Uterus (tissue), 4 donors: ENCODE measurements at places on chromosomes 2 and 18. TPM values are rescaled to one million over a fixed set of nuclear protein-coding genes. Genes with fewer than 3 reads are reported as not detected.
A peak's percentile ranks its signal among the peaks of the same experiment; 100 is the strongest.

EFHD1 gene
- total RNA-seq: 8.5 TPM

- no peak for DNase-seq
These were observed 95.3 kb upstream of the RNF152 start for GRCh38 chr18:61988100-61988499.

DNA sequence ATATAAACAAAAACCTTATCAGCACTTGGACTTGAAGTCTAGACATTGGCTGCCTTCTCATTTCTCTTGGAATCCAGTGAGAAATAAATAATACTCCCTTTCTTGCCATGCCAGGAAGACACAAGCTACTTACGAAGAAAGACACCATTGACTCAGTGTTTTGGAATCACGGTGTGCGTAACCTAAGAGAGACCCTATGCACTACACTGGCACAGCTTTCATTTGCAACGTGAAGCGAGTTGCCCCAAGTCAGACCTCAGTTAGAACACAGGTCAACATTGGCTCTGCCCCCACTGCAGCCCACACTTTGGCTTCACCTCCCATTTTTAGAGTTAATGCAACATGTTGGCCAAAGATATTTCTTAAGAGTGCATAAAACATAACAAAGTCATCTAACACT is 54.2 kb downstream of the PIEZO2 start:
- no peak for DNase-seq

- peak; percentile 67 for DNase-seq
These were observed at the start of gene SP5 for GRCh38 chr2:170715062-170715931. SP5 (plus strand) TSS chr2:170715337; CDS start chr2:170715513, 176 bp downstream.

PSMD14 gene
- 69.2 TPM for total RNA-seq

GRCh38 chr2:120820953-120821279 is 85.2 kb downstream of the GLI2 start:
- DNase-seq: peak; percentile 29

GRCh38 chr2:169741-170140 is 94.1 kb downstream of the SH3YL1 start:
- no peak for DNase-seq

DES gene
- total RNA-seq: 3,551 TPM

DNA sequence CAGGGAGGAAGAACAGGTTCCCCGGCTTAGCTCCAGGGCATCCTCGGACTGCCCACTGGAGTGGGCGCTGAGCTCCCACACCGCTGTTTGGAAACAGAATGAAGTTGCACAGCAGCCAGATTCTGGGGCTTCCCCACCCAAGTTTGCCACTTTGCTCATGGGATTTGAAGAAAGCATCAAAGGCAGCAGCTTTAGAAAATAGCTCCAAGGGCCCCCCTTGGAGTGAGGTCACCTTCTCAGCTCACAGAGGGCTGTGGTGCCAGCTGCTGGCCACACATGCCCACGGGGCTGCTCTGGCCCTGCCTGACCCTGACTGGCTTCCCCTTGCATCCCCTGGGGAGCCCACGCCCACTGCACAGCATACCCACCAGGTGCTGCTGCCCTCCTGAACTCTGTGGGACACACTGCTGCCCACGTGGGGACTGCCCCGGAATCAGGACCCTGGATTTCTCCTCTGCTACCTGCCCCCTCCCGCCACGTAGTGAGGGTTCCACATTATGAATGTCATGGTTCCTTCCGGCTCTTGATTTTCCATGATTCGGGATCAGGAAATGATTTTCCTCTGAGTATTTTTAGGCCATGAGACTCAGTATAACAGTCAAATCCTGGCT is 70.3 kb downstream of the TGOLN2 start:
- no peak for DNase-seq

DNA sequence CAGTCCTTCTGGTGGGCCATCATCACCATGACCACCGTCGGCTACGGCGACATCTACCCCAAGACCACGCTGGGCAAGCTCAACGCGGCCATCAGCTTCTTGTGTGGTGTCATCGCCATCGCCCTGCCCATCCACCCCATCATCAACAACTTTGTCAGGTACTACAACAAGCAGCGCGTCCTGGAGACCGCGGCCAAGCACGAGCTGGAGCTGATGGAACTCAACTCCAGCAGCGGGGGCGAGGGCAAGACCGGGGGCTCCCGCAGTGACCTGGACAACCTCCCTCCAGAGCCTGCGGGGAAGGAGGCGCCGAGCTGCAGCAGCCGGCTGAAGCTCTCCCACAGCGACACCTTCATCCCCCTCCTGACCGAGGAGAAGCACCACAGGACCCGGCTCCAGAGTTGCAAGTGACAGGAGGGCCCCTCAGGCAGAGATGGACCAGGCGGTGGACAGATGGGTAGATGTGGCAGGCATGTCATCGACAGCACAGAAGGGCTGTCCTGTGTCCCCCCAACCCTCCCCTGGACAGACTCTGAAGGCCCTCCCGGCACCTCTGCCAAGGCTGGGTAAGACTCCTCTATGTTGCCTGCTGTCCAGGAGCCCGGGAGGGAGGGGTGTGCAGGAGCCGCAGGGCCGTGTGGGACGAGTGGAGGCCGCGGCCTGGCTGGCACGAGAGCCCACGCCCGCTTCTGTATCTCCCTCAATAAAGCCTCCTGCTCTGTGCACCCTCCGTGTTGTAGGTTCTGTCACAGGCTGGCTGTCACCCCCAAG is 2.0 kb downstream of the KCNF1 start:
- no peak for DNase-seq

GRCh38 chr2:179107737-179108136 is 57.8 kb upstream of the CCDC141 start:
- DNase-seq: no peak

ACMSD gene
- not detected for total RNA-seq

DNA sequence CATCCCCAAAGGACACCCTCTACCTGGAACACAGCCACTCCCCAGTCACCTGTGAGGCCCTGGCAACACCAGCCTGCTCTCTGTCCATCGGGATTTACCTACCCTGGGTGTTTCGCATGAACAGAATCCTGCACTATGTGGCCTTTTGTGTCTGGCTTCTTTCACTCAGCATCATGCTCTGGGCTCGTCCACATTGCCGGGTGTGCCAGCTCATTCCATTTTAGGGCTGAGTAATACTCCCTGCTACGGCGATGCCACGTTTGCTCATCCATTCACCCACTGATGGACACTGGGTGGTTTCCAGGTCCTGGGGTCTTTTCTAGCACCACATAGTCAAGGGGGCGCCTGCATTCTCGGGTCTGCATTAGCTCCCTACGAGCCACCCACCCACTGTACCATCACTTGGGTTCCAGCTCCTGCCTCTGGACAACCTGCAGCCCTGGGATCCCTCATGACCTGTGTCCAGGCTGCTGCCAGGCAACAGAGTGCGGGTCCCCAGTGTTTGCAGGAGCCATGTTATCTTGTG is 22.0 kb downstream of the KCNF1 start:
- DNase-seq: no peak

MROH2A gene
- not detected for total RNA-seq

DNA sequence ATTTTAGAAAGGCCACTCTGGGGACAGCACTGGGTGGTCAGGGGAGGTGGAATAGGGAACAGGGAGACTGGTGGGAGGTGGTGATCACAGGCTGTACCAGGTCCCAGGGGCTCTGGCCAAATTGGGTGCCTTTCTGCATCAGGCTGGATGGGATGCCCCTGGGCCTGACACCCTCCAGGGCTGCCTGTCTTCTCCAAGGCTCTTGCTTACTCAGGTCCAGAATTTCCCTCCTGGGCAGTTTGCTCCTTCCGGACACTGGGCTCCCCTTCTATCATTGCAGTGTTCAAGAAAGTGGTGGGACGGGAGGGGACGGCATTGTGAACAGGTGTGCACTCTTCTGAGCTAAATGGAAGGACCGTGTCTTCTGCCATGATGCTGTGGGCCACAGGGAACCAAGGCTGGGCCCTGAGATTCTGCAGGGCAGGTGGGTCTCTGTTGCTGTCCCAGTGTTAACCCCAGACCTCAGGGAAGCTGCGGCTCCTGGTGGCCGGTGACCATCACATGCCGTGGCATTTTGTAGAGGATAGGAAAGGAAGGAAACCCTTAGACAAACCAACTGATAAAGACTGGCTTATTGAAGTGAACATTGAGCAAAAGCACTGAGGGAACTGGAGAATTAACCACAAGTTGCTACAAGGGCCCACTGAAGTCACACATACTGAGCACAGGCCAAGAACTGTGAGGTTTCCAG is 93.7 kb upstream of the HS6ST1 start:
- DNase-seq: peak; percentile 8

DNA sequence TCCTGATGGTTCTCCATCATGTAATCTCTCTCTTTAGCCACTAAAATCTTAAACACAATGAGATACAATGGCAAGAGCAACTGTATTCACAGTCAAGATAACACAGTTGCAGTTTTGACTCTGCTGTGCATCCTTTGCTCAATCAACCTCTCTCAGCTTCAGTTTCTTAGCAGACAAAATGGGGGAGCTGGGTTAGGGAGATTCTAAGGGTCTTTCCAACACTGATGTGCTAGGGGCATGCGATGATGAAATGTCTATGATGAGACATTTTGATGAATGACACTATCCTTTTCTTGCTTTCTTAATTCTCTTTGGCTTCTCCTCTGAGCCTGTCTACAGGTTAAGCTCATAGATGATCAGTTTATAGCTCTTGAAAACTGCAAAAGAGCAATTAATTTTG is 1.1 kb downstream of the SERPINB10 start:
- DNase-seq: no peak

DNA sequence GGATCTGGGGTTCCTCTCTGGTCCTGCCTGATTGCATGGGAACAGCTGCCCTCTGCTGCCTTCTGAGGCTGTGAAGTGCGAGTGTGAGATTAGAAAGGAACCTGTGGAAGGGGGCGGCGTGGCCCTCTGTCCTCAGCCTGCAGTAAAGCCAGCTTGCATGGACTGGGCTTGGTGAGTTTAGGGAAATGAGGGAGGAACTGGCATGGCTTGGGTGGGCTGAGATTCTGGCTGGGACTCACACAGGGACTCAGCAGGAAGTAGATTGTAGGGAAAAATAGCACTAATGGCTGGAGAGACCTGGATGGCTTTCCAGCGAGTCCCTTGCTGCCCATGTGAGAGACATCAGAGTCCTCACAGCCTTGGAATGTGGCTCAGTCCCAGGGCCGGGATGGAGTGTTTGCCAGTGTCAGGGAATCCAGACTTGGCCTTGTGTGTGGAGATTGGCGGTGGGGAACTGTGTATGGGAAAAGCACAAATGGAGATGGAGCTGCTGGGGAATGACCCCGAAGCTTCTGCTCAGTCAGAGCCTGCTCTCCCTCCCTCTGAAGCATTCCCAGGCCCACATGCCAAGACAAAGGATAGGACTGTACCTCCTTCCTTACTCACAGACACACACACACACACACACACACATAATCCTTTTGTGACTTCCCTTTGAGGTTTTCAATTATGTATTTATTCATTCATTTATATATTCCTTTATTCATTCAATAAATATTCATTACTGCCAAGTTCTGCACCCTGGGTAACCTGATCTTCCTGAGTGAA is 115.4 kb downstream of the ACAA2 start:
- no peak for DNase-seq

DNA sequence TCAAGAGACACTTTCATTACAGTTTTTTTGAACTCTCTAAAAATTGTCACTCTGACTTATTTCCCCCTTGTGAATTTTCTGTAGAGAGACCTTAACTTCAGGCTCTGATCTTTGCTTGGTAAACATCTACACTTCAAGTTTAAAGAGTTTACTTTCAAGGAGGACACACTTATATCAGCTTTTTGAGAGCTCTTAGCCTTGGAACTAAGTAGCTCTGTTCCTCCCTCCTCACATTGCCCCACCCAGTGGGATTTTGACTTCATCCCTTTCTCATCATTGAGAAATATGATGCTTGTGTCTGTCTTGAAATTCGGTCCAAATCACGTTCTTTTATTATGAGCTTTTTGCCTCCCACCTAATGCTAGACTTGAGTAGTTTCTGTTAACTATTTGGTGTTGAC is 433.4 kb upstream of the MEIS1 start:
- DNase-seq: no peak

MRPL33 gene
- total RNA-seq: 404 TPM

- no peak for DNase-seq
These were observed 573.8 kb downstream of the TSN start for GRCh38 chr2:122329278-122329677.

GRCh38 chr2:132604561-132604960 is 65.4 kb downstream of the LYPD1 start:
- DNase-seq: no peak

GNAL gene
- total RNA-seq: 11.5 TPM

GRCh38 chr2:163594497-163594896 is 141.3 kb downstream of the FIGN start:
- DNase-seq: no peak

SERPINB3 gene
- total RNA-seq: not detected

PLCD4 gene
- 0.26 TPM for total RNA-seq

DNA sequence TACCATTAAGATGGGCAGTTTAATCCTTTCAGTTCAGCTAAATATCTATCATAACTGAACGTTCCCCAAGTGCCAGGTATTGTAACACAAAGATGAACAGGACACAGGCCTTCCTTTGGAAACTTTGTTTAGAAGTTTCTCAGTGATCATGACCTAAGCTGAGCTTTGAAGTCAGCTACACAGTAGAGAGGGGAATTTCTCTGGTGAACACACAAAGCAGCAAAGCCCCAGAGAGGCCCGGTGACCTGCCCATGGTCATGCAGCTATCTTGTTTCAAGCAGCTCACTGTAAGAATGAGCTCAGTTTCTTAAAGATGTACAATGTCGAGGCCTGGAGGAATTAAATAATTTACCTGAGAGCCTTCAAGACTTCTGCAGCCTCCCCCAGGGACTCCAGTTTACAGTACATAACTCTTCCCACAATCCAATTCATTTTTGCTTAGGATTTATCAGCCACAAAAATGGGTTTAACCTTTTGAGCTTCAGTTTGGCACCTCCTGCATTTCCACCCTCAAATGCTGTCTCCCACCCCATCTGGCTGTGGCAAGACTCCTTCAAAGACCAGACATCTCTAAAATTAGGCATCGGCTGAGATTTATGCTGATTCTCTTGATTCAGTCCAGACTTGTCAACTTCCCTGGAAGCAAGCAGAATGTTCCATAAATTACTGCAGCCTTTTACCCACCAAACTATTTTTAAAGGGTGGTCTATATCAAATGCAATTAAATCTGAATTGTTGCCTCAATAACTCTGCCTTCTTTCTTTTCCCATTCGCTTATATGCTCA is 325.6 kb downstream of the TXNL1 start:
- no peak for DNase-seq

DNA sequence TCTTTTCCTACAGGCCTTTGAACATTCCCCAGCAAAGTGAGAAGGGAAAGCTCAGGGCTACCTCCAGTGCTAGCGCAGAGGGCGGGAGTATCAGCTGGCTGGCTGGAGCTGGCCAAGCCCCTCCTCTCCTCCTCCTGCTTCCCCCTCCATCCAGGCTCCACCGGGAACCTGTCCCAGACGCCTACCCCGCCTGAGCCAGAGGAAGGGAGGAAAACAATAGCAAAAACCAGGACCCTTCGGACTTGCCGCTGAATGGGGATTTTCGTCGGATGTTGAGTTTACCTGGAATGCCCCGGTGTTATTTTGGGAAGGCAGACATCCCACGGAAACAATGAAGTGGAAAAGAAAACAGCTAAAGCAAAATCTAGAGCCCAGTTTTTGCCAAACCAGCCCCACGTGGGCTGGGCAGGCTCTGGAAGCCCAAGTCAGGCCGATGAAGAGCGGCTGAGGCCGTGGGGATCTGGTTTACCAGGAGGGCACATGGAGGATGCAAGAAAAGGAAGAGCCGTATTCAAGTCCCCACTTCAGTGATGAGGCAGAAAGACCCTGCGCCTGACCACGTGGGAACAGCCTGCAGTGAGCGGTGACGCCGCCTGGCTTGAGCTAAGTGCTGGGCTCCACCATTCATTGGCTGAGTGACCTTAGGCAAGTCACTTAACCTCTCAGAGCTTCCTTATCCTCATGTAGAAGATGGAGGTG is 100.4 kb upstream of the LCLAT1 start:
- DNase-seq: peak; percentile 75

GRCh38 chr2:2881499-2881898 is 496.1 kb downstream of the EIPR1 start:
- no peak for DNase-seq

ALPP gene
- total RNA-seq: not detected
